Progenitor cell of endocrine pancreas (in vitro differentiated cells): ENCODE measurements at places on chromosomes 16 and 17. TPM values are rescaled to one million over a fixed set of nuclear protein-coding genes. Genes with fewer than 3 reads are reported as not detected.

ARL6IP1 gene
- total RNA-seq: 176 and 179 TPM in 2 replicates

TOP2A gene
- 111 and 114 TPM in 2 replicates for total RNA-seq

MGAT5B gene
- total RNA-seq: 2.8 and 4.6 TPM in 2 replicates

BCL6B gene
- 0.09 TPM in 1 of 2 replicates, not detected in the other for total RNA-seq

EVI2A gene
- not detected in 2 replicates for total RNA-seq

DNAAF8 gene
- total RNA-seq: 1.1 TPM in 2 replicates

OTOA gene
- total RNA-seq: 0.07 and 0.13 TPM in 2 replicates

SLC16A5 gene
- 16.0 and 16.9 TPM in 2 replicates for total RNA-seq

DBNDD1 gene
- 53.8 and 57.4 TPM in 2 replicates for total RNA-seq

GP1BA gene
- total RNA-seq: not detected in 2 replicates

SLFN12 gene
- total RNA-seq: 16.6 and 17.7 TPM in 2 replicates

TAOK2 gene
- 51.1 and 54.0 TPM in 2 replicates for total RNA-seq

RPGRIP1L gene
- total RNA-seq: 19.9 and 21.3 TPM in 2 replicates

CA7 gene
- not detected in 2 replicates for total RNA-seq

TMEM235 gene
- total RNA-seq: not detected in 2 replicates

KSR1 gene
- 66.2 and 70.1 TPM in 2 replicates for total RNA-seq

CCT6B gene
- 1.6 and 1.7 TPM in 2 replicates for total RNA-seq

ZG16 gene
- total RNA-seq: not detected in 2 replicates

ADGRG1 gene
- 19.7 and 26.2 TPM in 2 replicates for total RNA-seq

ZNF624 gene
- 9.0 and 11.2 TPM in 2 replicates for total RNA-seq

MLLT6 gene
- 147 and 155 TPM in 2 replicates for total RNA-seq

ZKSCAN2 gene
- 17.3 and 17.9 TPM in 2 replicates for total RNA-seq

FKBP10 gene
- total RNA-seq: 154 and 155 TPM in 2 replicates

TP53TG3C gene
- total RNA-seq: not detected in 2 replicates
